ENCODE measurements at places on chromosomes 11 and 22. TPM values are rescaled to one million over a fixed set of nuclear protein-coding genes. Genes with fewer than 3 reads are reported as not detected.

The SEPTIN5 gene
- total RNA-seq: 10.0 TPM

The UEVLD gene
- total RNA-seq: 23.6 TPM

The SCUBE2 gene
- 0.57 TPM for total RNA-seq

The ESAM gene
- 12.4 TPM for total RNA-seq

The OR8G1 gene
- total RNA-seq: not detected

The ANKK1 gene
- 0.12 TPM for total RNA-seq

The PLAAT5 gene
- total RNA-seq: not detected

The PNPLA5 gene
- not detected for total RNA-seq

The UBQLNL gene
- total RNA-seq: not detected

The FAM83F gene
- total RNA-seq: not detected

The FGF3 gene
- total RNA-seq: not detected

The PATE2 gene
- total RNA-seq: not detected

The RFPL1 gene
- total RNA-seq: not detected

The SPDYC gene
- not detected for total RNA-seq

The ADM2 gene
- 0.50 TPM for total RNA-seq

The DAGLA gene
- 5.5 TPM for total RNA-seq

The CCDC87 gene
- 0.89 TPM for total RNA-seq

The HOATZ gene
- total RNA-seq: not detected

The EPS8L2 gene
- 78.2 TPM for total RNA-seq

The TIMM8B gene
- 69.6 TPM for total RNA-seq

The GPR152 gene
- total RNA-seq: not detected

The OR4D5 gene
- not detected for total RNA-seq

The ANGPTL5 gene
- total RNA-seq: not detected

The CCDC188 gene
- not detected for total RNA-seq

The RIMBP3B gene
- total RNA-seq: 0.71 TPM

The SCN4B gene
- not detected for total RNA-seq

The ADORA2A gene
- total RNA-seq: 1.0 TPM

The OR51E2 gene
- total RNA-seq: 0.14 TPM

The MS4A12 gene
- total RNA-seq: not detected

The OR5P2 gene
- total RNA-seq: not detected

The E2F8 gene
- total RNA-seq: 6.9 TPM

The GAB2 gene
- total RNA-seq: 4.8 TPM

The KRTAP5-8 gene
- total RNA-seq: not detected

The OR6A2 gene
- not detected for total RNA-seq

The GAL3ST3 gene
- total RNA-seq: not detected

The PRAME gene
- total RNA-seq: 113 TPM

The UPK3A gene
- total RNA-seq: not detected

The OR8A1 gene
- not detected for total RNA-seq

The KRTAP5-4 gene
- not detected for total RNA-seq

The SCGB1C1 gene
- total RNA-seq: not detected

The DEFB131B gene
- not detected for total RNA-seq

The CDC42BPG gene
- total RNA-seq: 1.6 TPM

The TUB gene
- 5.7 TPM for total RNA-seq

The SCGB1A1 gene
- total RNA-seq: not detected

The KCTD21 gene
- 8.3 TPM for total RNA-seq

The HBB gene
- not detected for total RNA-seq

The MS4A7 gene
- total RNA-seq: not detected

The TEF gene
- total RNA-seq: 0.98 TPM

The RAB36 gene
- 6.6 TPM for total RNA-seq

The ZNF280B gene
- 1.4 TPM for total RNA-seq

The SYCE3 gene
- total RNA-seq: 0.46 TPM

The CDHR5 gene
- 0.03 TPM for total RNA-seq

The OSM gene
- total RNA-seq: not detected

The RPL27A gene
- total RNA-seq: 2,536 TPM

The FXYD6 gene
- 0.16 TPM for total RNA-seq
